ENCODE measurements at places on chromosomes 6 and 20. TPM values are rescaled to one million over a fixed set of nuclear protein-coding genes. Genes with fewer than 3 reads are reported as not detected.

The SLC17A4 gene
- total RNA-seq, result not detected

The KCNQ2 gene
- not detected for total RNA-seq

The OPRL1 gene
- 0.12 TPM for total RNA-seq

The SMPDL3A gene
- 8.1 TPM for total RNA-seq

The SNAP91 gene
- total RNA-seq, result not detected

The WFDC12 gene
- total RNA-seq, result not detected

The SYNDIG1 gene
- total RNA-seq, result not detected

The GLP1R gene
- total RNA-seq, result not detected

The PPP1R14C gene
- not detected for total RNA-seq

The C6orf15 gene
- not detected for total RNA-seq

The PHIP gene
- 40.7 TPM for total RNA-seq

The ZNF334 gene
- total RNA-seq, result 0.70 TPM

The EPPIN gene
- not detected for total RNA-seq

The TRERF1 gene
- total RNA-seq, result 35.3 TPM

The TMEM244 gene
- not detected for total RNA-seq

The ADGRF4 gene
- total RNA-seq, result not detected

The RNASET2 gene
- 50.6 TPM for total RNA-seq

The TFAP2C gene
- total RNA-seq, result not detected

The PHACTR3 gene
- total RNA-seq, result not detected

The STMN3 gene
- total RNA-seq, result 0.88 TPM

The GSTA3 gene
- total RNA-seq, result not detected

The CLDN20 gene
- total RNA-seq, result not detected

The HTR1E gene
- total RNA-seq, result not detected

The SLC17A3 gene
- total RNA-seq, result not detected

Data from natural killer cell treated with Interleukin-12 subunit alpha and Interleukin-12 subunit beta and Interleukin-15 and Interleukin-18, amount 100 ng/mL, for 72 hours (primary cell).